ENCODE measurements at places on chromosomes 4 and X.

DNA sequence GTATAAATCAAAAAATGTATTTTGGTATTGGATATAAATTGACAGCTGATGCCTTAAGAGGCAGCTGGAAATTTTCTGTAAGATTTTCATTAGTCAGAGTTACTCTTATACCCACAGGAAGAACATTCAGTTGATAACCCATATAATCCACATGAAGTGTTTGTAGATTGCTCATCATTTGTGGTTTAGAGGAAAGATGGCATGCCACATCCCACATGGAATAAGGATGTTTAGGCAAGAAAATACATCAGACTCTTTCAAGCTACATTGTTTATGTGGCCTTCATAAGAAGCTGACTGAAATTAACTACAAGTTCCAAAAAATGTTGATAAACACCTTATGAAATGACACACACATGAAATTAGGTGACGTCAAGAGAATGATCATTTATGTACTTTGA, 56.6 kb downstream of the AREG start:
- DNase-seq, result no peak

GRCh38 chr4:2789351-2789750, 3.5 kb upstream of the SH3BP2 start:
- no peak for DNase-seq

- DNase-seq, result peak; percentile 9
These were observed 40.2 kb upstream of the CRMP1 start for GRCh38 chr4:5933116-5933515.

- DNase-seq, result no peak
These were observed 748.7 kb upstream of the HS3ST1 start for GRCh38 chr4:12177416-12177815.

- no peak for DNase-seq
These were observed 14.4 kb upstream of the CYBB start for GRCh38 chrX:37765507-37765906.

DNA sequence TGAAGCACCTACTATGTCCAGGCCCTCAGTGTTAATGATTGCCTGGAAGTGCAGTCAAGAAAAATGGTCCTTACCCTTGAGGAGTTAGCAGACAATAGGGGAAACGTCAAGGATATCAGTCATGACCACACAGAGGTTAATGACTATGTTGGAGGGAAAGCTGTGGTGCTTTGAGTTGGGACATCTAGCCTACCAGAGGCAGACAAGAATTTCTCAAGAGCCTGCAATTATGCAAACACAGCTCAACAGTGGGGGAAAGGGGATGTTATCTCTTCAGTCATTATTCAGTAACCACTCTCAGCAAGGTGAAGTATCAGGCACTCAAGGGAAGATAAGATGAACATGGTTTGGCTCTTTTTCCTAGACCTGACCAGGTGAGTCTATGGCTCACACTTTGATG, 7.0 kb upstream of the FGFBP1 start:
- DNase-seq, result no peak

GRCh38 chr4:157035471-157035870, 40.5 kb upstream of the GLRB start:
- DNase-seq, result no peak

DNA sequence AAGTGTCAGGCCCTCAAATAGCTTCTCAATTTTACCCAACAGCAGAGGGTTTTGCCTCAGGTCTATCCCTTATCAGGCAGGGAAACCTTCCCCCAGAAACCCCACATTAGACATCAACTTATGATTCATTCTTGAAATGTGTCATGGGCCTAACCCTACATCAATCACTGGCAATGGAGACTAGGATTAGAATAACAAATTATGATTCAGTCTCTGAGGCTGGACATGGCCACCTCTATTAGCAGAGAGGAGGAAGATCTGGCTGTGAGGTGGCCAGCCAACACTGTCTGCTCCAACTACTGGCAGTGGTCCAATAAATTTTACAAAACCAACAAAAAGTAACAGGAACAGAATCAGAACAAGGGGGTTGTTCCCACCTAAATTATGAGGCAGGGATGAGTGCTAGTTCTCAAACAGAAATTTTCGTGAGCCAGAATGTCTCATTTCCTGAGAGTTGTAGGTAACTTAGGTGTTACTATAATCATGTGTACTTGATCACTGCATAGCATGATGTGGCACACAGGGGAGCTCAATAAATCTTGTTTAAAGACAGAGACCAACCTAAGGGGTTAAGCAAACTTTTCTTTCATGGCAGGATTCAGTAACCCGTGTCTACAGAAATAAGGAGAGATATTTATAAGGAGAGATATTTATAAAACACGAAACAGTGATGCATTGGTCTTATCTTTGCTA, 126.8 kb downstream of the NFKB1 start:
- no peak for DNase-seq

DNA sequence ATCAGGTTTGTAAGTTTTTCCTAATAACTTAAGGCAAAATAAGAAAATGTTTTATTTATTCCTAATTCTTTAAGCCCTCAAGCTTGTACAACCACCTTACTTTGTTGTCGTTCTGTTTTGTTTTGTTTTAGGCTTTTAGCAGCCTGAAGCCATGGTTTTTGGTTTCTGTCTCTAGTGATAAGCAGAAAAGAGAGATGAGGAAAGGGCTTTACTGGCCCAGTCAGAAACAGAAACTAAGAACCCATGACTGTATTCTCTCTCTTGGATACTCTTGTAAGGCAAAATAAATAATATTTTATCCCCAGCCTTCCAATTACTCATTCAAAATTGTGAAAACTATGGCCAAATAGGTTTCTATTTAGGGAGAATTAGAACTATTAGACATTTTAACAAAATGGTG, 29.4 kb downstream of the TBC1D19 start:
- DNase-seq, result no peak

Data from ascending aorta (tissue), 2 donors.